ENCODE measurements at places on chromosomes 6 and 20. TPM values are rescaled to one million over a fixed set of nuclear protein-coding genes. Genes with fewer than 3 reads are reported as not detected.

CST9L gene
- not detected for total RNA-seq

DNMT3B gene
- 24.8 TPM for total RNA-seq

PACRG gene
- total RNA-seq = 5.7 TPM

SOD2 gene
- total RNA-seq = 646 TPM

CTAGE9 gene
- total RNA-seq = not detected

PARD6B gene
- total RNA-seq = 1.1 TPM

PANK2 gene
- 30.7 TPM for total RNA-seq

PROKR2 gene
- total RNA-seq = not detected

MROH8 gene
- 2.2 TPM for total RNA-seq

HACE1 gene
- total RNA-seq = 18.0 TPM

ACTL10 gene
- total RNA-seq = 6.2 TPM

ECT2L gene
- not detected for total RNA-seq

XKR7 gene
- total RNA-seq = under 0.01 TPM
